DND-41 (cell line): ENCODE measurements at places on chromosomes 5 and 9.

- DNase-seq, result no peak
These were observed 8.6 kb downstream of the RUFY1 start for GRCh38 chr5:179558932-179559283.

GRCh38 chr9:127140181-127140580 is 17.7 kb upstream of the ANGPTL2 start:
- no peak for DNase-seq

DNA sequence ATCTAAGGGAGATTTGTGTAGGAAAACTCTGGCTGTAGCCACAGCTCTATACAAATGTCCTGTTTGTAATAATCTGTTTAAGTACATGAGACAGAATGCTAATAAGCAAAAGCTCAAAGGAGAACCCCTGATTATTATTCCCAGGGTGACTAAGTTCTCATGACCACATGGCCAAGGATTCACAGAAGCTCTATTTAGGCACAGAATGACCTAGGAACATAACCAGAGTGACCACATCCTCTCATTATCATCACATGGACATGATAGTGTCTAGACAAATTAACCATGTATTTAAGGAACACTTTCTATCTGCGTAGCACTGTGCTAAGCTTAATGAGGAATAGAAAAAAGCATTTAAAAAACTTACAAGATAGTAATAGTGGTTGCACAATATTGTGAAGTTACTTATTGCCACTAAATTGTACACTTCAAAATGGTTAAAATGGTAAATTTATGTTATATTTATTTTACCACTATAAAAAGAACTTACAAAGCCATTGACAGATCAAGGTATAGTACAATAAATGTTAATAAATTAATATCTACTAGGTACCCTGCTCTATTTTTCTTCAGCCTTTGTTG is 56.3 kb downstream of the STX17 start:
- no peak for DNase-seq

DNA sequence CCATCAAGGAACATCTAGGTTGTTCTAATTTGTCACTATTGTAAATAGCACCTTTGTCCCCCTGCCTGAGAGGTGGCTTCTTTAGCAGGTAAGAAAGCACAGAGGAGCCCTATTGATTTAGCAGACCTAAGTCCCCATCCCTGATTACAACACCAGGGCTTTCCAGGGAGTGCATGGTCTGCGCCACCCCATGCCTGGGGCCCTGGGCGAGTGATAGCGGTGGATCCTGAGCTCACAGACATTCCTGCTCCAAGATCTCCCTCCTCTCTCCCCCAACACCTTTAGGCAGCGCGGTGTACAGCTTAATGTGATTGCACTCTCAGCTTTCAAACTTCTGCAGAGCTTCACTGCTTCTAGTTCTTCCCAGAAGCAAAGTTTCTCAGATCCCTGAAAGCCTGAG is 67.4 kb upstream of the WWC1 start:
- DNase-seq, result no peak

- no peak for DNase-seq
These were observed 115.8 kb downstream of the RXRA start for GRCh38 chr9:134442085-134442474.

GRCh38 chr9:87556039-87556438 is 58.4 kb downstream of the DAPK1 start:
- DNase-seq, result no peak

DNA sequence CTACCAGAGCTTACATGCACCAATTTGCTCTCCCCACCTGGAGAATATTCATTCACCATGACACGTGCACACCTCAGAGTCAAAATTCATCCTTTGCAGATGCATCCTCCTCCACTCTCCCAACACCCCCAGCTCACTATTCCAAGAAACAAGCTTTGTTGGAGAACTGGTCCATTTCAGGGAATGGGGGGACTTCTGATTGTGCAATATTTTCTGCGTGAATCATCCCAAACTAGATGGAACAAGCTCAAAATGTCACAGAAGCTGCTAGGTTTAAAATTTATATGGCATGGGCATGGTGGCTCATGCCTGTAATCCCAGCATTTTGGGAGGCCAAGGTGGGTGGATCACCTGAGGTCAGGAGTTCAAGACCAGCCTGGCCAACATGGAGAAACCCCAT is 3.6 kb downstream of the GLDC start:
- DNase-seq, result no peak

DNA sequence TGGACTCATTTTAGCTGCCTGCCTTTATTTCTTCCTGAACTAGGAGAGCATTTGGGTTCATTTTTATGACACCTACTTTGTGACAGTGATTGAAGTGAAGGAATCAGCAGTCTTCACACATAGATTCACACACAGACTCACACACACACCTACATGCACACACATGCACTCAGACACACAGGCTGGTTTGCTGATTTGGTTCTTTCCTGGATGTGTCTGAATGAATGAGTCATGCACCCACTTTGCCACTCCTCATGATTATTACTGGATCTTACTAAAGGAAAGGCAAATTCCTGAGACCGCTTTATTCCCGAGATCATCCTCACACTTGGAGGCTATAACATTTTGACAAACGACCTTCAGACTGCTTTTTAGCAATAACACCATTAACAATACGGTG is 529.5 kb downstream of the AGTPBP1 start:
- no peak for DNase-seq

DNA sequence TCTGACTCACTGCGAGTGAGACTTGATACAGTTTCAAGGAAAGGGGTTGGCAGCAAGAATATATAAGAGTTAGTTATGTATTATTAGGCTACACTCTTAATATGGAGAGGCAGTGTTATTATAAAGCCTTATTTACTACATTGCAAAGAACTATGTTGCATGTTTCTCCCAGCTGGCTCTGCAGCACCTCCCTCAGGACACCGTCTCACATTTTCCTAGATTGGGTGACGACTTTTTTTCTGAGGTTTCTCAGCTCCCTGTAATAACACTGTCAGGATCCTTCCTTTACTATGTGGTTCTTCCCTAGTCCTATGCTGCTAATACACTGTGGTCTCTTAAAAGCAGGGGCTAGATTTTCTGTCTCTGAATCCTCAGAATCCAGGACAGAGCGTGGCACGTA is 153.7 kb downstream of the INSYN2B start:
- DNase-seq, result no peak

DNA sequence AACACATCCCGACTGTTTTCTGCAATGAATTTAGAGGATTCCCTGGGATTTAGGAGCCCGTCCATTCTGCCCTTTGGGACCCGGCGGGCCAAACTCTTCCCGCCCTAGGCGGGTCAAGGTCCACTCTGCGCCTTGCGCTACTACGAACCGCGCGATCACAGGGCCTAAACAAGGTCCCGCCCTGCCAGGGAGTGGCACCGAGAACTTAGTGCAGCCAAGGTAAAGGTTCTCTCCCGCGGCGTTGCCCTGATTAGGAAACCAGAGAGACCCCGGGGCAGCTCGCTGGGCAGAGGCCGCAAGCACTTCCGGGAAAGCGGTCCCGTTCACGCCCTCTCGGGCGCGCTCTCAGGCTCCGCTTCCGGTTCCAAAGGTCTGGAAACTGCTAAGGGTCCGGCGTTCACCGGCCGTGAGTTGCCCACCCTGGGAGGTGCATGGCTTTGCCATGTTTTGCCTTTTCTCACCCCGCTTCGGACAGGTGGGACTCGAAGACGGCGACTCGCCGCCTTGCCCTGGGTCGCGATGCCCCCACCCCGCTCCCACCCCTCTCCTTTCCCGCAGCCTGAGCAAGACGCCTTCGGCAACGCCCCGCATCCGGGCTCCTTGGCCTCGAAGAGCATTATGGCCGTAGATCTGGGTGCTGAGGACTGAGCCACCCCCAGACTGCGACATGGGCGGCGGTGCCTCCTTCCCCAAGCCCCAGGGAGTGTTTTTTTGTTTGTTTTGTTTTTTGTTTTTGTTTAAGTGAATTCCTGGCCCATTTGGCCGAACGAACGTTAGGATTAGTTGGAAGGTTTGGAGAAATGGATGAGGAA is 23.4 kb downstream of the HNRNPK start:
- DNase-seq, result peak; percentile 70

DNA sequence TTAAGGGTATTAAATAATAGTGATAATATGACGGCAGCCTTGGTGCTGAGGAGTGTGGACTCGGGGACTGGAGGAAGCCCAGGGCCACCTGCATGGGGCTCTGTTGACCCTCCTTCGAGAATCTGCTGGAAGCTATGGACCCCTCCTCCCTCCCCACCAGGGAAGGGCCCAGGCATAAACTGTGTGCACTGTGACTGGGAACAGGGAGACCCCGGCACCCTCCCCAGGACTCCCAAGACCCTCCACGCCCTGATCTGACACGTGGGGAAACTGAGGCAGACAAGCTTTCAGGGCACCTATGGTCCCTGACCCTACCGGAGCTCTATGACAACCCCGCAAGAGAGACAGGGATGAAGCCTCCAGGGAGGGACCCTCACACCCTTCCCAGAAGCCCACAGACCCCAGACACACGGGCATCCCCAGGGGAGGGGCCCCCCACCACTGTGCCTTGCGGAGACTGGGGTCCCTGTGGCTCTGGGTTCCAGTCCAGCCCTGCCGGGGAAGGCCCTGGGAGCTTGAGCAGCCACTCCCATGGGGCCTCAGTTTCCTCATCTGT is 6.5 kb upstream of the EGFL7 start:
- no peak for DNase-seq

GRCh38 chr9:121498487-121499176 is 1.0 kb downstream of the GGTA1 start:
- DNase-seq, result no peak

GRCh38 chr5:131957721-131958441 is 12.4 kb upstream of the MEIKIN start:
- no peak for DNase-seq

- no peak for DNase-seq
These were observed 22.6 kb upstream of the CTNNAL1 start for GRCh38 chr9:109035684-109036423.

DNA sequence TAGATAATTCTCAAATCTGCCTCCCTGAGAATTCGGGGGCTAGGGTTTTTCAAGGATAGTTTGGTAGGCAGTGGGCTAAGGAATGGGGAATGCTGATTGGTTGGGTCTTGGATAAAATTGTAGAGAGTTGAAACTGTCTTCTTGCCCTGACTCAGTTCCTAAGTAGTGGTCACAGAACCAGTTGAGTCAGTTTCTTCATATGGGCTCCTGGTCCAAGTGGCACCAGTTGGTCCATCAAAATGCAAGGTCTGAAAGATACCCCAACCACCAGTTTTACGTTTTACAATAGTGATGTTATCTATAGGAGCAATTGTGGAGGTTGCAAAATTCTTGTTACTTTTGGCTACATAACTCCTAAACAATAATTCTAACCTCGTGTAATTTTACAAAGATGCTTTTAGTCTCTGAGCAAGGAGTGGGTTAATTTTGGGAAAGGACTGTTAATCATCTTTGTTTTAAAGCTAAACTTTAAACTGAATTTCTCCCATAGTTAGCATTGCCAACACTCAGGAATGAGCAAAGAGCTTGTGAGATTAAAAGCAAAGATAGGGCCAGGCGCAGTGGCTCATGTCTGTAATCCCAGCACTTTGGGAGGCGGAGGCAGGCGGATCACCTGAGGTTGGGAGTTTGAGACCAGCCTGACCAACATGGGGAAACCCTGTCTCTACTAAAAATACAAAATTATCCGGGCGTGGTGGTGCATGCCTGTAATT is 7.7 kb downstream of the CDK7 start:
- DNase-seq, result no peak

- no peak for DNase-seq
These were observed 175.1 kb upstream of the MSX2 start for GRCh38 chr5:174549254-174549653.

- no peak for DNase-seq
These were observed 145.3 kb upstream of the ZNF462 start for GRCh38 chr9:106717686-106718085.

GRCh38 chr5:172051643-172052339 is 45.4 kb upstream of the FBXW11 start:
- no peak for DNase-seq
